GM19239 (cell line): ENCODE measurements at places on chromosomes 7 and 10.
A peak's percentile ranks its signal among the peaks of the same experiment; 100 is the strongest.

- DNase-seq = peak; percentile 29
These were observed 33.1 kb upstream of the NEUROD6 start for GRCh38 chr7:31373337-31374289.

DNA sequence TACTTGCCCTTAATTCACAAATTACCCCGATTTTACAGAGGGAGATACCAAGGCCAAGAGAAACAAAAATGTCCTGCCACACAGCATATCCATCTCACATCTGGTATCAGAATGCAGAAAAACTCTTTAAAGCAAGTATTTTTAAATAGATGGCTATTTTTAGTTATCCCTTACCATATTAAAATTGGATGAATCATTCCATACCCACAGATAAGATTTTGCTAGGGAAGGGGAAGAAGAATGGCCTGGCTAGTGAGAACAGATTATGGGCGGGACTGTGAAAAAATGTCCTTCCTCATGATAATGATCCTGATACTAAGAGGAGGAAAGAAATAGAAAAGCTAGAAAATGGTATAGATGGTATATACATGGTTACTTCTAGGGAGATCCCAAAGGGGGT lies 80.6 kb upstream of the GATAD1 start:
- DNase-seq = no peak

- DNase-seq = no peak
These were observed 297.6 kb upstream of the IGFBP3 start for GRCh38 chr7:46218461-46219200.

- DNase-seq = no peak
These were observed 15.7 kb upstream of the STN1 start for GRCh38 chr10:103933557-103934121.

DNA sequence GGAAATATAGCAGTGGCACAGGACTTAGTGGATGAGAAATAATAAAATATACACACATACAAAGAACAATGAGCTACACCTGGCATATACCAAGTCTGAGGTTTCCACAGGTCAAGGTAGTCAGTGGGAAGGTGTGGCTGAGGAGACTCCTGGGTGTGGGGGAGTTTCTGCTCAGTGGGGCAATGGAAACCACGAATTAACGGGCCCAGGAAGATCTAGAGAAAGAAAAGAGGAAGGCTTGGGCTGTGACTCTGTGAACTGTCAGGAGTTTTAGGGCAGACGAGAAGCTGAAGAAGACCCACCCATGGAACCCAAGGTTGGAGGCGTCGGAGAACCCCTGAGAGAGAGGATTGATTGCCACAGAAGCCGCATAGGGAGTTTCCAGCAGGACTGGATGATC lies 196.5 kb downstream of the HERPUD2 start:
- no peak for DNase-seq

GRCh38 chr7:16668049-16668858 lies 22.3 kb downstream of the BZW2 start:
- no peak for DNase-seq

DNA sequence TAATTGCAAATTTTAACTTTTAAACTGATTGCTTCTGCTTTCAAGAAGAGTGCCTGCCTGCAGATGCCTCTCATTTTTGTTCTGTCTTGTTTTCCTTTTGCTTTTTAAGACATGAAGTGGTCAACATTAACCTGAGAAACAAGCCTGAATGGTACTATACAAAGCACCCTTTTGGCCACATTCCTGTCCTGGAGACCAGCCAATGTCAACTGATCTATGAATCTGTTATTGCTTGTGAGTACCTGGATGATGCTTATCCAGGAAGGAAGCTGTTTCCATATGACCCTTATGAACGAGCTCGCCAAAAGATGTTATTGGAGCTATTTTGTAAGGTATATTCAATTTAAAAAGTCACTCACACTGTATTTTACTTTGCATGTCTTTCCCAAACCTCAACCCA lies 8.8 kb downstream of the GSTO2 start:
- DNase-seq = no peak

- DNase-seq = peak; percentile 85
These were observed 11.3 kb upstream of the SAMD8 start for GRCh38 chr10:75099952-75100763.

DNA sequence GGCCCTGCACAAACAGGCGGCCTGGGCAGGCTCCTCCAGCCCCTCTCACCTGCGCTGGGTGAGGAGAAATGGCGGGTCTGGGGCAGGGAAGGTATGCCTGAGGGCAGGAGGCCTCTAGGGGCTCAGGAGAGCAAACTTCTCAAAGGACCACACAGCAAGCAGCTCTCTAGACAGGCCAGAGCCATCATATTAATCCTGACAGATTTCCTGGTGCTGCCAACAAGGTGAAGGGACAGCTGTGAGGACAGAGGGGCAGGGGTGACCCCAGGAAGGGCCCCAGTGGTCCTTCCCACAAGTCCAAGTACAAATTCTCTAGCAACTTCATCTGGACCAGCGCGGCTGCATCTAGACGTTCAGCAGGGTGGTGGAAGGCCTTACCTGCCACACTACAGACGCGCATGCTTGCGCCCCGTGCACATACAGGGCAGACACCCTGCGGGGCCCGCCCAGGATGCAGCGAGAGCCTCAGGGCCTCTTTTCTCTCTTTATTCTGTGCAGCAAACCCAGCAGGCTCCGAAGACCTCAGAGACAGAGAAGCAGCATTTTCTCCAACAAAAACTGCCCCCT lies 62.1 kb downstream of the ZRANB1 start:
- no peak for DNase-seq

- no peak for DNase-seq
These were observed 322.8 kb upstream of the SORCS1 start for GRCh38 chr10:107487284-107487683.

GRCh38 chr7:16801111-16801542 lies 3.7 kb downstream of the AGR2 start:
- peak; percentile 13 for DNase-seq

- no peak for DNase-seq
These were observed 6.6 kb downstream of the DGKI start for GRCh38 chr7:137839903-137840779.

- DNase-seq = no peak
These were observed 26.4 kb downstream of the ENTPD1 start for GRCh38 chr10:95782318-95782717.

DNA sequence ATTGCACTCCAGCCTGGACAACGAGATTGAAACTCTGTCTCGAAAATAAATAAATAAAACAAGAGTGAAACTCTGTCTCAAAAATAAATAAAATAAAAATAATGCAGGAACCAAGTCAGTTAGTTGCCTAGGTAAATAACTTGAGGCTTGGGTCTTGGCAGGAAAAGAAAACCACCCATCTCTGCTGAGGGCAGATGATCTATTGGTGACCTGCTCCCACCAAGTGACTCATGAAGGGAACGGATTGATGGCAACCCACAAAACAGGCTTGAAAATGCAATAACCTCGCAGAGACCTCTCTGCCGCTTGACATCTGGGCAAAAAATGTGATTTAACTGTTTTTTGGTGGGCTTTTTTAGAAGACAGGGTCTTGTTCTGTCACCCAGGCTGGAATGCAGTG lies 86.6 kb downstream of the CALN1 start:
- no peak for DNase-seq

- DNase-seq = no peak
These were observed 10.5 kb upstream of the EZH2 start for GRCh38 chr7:148894591-148894990.

DNA sequence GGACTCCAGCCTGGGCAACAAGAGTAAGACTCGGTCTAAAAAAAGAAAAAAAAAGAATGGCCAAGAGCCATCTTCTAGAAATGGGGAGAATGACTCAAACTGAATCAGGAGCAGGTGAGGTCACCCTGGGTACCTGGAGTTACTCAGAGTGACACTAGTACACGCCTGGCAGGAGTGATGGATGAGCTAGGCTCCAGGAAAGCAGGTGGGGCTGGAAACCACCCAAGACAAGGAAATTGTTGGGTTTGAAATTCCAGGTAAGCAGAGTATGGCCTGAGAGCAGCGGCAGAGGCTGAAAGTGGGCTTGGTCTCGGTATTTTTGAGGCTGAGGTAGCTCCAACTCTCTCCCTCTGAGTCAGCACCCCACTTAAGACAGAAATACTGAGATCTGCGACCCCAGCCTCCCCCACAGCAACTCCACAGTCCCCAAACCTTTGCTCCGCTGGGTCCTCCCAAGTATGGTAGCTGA lies 18.5 kb downstream of the DDIT4 start:
- no peak for DNase-seq

DNA sequence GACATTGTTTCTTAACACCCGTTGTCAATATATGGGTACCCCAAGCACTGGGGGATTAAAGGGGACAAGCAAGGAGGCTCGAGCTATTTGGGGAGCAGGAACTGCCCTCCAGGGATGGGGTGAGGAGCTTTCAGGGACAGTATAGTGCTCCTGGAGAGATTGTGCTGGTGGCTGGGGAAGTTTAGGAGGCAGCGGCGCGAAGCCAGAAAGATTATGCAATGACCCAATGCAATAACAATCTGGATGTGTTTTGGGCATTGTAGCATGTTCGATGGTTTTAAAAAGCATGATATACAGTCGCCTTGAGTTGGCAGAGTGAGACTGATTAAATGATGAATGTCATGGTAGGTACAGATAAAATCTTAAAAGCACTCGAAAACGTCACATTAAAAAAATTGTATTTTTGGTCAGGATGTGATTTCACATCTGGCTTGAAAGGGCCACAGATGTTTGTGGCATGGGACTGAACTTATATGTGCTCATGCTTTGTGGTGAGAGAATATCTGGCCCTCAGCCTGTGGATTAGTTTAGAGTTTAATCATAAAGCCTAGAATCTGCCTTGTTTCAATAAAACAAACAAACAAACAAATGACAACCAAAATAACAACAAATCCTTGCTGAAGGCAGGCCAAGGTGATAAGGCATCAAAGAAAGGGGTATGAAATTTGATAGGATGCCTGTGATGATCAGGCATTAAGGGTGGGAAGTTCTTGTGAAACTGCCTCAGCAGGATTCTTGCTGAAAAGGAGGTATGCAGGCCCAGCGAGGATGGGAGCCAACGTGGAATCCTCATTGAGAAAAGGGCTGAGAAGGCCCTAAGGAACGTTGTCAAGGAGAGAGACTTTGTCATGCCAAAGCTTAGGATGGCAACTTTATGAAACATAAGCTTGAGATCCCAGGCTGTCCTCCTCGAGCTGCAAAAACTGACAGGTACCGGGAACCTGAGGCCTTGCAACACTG lies 417.1 kb upstream of the KLF6 start:
- no peak for DNase-seq

- no peak for DNase-seq
These were observed 642 bp upstream of the PRKG1 start for GRCh38 chr10:51073453-51074237.

DNA sequence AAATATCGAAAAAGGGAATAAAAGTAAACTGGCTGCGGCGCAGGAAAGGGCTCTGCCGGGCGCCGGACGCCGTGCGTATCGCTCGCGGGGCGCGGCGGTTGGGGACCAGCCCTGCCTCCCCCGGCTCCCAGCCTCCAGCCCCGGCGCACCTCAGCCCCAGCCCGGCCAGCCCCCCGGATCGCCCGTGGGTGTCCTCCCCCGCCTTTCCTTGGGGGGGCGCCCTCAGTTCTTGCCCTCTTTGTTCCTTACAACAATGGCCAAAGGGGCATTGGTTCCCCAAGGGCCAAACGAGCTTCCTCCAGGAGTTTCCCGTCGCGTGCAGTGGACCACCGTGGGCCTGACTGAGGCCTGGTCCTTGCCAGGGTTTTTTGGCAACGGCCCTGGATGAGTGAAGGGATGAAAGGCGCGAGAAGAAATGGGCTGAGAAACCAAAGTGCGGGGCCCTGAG lies 1.2 kb downstream of the MACROH2A2 start:
- DNase-seq = no peak

GRCh38 chr7:76346097-76346496 lies 12.7 kb downstream of the YWHAG start:
- DNase-seq = no peak

DNA sequence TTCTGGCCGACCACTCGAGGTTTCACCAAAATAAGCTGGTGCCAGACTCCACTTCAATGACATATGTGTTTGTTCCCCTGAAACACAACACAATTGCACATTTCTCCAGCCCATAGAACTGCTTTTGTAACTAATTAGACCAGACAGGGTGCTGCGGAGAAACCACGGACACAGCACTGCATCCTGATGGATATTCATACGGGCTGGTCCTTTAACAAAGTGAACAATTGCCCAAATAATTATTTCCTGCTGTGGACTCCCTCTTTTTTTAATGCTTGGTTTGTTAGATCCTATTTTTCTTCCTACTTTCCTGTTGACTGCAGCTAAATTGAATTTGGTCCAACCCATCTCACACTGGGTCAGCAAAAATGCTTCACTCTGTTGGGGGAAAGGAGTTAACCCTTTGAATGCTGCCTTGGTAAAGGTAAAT lies 198.6 kb upstream of the BMPER start:
- no peak for DNase-seq

DNA sequence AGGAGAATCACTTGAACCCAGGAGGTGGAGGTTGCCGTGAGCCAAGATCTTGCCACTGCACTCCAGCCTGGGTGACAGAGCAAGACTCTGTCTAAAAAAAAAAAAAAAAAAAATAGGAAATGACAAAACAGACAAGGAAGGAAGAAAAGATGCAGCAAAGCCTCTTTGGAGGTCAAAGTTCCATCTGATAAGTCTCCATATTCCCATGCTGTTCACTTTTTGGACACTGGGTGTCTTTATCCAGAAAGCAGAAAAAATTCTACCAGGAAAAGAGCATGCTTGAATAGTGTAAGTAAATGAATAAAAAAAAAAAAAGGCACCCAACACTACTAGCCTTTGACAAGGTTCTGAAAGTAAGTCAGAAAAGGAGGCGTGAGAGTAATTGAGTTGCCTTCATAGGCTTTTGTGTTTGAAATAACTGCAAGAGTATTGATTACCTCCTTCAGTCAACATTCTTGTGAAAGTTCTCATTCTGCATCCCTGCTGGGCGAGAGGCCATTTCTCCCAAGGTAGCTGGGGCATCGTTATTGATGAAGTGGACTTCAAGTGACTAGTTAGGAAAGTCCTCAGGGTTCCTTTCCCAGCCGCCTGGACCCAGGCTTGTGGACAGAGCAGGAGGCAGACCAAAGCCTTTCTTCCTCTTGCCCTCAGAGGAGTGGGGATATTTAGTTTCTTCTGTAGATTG lies 133.3 kb upstream of the KIF5B start:
- DNase-seq = no peak

DNA sequence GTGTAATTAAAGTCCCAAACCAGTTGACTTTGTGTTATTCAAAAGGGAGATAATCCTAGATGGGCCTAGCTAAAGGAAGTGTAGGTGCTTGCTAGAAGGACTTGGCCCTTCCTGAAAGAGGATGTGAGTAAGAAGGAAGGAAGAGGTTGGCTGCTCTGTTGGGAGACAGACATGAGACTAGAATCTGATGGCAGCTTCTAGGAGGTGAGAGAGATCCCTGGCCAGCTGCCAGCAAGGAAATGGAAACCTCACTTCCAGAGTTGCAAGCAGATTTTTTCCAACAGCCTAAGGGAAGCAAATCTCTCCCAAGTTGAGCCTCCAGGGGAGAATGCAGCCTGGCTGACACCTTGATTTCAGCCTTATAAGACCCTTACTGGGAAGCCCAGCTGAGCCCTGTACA lies 368.4 kb upstream of the ZMIZ1 start:
- no peak for DNase-seq

GRCh38 chr10:3008518-3009195 lies 58.7 kb upstream of the PFKP start:
- no peak for DNase-seq

- no peak for DNase-seq
These were observed 50.1 kb upstream of the GHITM start for GRCh38 chr10:84089162-84089561.
